ENCODE measurements at places on chromosomes 1 and 21. TPM values are rescaled to one million over a fixed set of nuclear protein-coding genes. Genes with fewer than 3 reads are reported as not detected.

GRCh38 chr1:9362488-9362887 lies 69.8 kb downstream of the SPSB1 start:
- DNase-seq: no peak

DNA sequence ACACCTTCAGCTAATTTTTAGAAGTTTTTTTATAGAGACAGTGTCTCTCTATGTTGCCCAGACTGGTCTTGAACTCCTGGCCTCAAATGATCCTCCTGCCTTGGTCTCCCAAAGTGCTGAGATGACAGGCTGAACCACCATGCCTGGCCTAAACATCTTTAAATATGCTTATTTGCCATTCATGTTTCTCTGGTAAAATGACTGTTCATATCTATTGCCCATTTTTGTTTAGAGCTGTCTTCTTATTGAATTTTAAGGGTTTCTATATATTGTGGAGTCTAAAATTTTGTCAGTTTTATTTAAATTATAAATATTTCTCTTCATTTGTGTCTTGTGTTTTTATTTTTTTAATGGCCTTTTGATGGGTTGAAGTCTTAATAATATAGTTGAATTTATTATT lies 3.0 kb upstream of the PM20D1 start:
- no peak for DNase-seq

DNA sequence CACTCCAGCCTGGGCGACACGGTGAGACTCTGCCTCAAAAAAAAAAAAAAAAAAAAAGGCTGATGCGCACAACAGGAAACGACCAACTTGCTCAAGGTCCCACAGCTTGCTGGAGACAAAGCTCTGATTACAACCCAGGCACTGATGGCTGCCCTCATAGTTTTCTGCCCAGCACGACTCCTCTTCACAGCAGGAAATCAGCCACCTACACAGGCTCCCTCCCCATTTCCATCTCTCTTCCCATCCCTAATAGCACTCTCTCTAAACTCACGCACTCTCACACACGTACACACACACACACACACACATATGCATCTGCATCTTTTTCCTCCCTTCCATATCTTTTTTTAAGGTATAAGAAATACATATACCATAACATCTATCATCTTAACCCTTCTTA lies 153.5 kb upstream of the SOD1 start:
- no peak for DNase-seq

- no peak for DNase-seq
These were observed 1.5 kb downstream of the RPS6KA1 start for GRCh38 chr1:26530895-26531598.

DNA sequence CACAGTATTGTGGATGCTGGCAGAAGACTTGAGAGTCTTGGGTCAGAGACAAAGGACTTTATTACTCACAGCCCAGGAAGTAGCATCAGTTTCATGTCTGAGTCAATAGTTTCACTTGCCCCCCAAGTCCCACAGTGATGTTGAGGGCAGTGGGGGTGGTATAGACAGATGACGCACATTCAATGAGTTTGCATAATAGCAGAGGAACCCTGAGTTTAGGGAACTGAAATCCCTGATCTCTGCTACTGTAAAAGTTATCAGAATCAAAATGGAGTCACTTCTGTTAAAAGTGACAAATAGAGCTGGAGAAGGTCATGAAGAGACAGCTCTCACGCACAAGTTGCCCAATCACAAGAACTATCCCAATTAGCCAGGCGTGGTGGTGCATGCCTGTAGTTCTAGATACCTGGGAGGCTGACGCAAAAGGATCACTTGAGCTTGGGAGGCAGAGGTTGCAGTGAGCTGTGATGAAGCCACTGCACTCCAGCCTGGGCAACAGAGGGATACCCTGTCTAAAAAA lies 11.5 kb upstream of the HCRTR1 start:
- DNase-seq: no peak

- no peak for DNase-seq
These were observed 27.2 kb downstream of the RHEX start for GRCh38 chr1:206080026-206080820.

C1orf141 gene
- not detected for polyA plus RNA-seq

DNA sequence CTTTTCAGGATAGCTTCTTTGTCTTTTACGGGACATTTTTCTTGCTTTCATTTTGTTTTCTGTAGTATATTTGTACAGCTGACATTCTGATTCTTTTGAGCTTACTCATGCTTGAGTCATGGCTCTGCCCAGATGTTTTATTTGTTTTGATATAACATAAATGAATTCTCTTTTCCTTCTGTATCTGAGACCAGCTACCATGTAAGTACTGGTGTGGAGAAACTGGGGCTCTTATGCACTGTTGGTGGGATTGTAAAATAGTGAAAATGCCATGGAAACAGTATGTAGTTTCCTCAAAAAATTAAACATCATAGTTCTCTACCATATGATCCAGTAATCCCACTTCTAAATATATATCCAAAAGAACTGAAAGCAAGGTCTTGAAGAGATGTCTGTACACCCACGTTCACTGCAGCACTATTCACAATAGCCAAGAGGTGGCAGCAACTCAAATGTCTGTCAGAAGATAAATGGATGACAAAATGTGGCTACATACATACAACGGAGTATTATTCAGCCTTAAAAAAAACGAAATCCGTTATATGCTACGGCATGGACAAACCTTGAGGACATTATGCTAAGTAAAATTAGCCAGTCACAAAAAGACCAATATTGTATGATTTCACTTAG lies 61.4 kb downstream of the EIF2B3 start:
- DNase-seq: no peak

DNA sequence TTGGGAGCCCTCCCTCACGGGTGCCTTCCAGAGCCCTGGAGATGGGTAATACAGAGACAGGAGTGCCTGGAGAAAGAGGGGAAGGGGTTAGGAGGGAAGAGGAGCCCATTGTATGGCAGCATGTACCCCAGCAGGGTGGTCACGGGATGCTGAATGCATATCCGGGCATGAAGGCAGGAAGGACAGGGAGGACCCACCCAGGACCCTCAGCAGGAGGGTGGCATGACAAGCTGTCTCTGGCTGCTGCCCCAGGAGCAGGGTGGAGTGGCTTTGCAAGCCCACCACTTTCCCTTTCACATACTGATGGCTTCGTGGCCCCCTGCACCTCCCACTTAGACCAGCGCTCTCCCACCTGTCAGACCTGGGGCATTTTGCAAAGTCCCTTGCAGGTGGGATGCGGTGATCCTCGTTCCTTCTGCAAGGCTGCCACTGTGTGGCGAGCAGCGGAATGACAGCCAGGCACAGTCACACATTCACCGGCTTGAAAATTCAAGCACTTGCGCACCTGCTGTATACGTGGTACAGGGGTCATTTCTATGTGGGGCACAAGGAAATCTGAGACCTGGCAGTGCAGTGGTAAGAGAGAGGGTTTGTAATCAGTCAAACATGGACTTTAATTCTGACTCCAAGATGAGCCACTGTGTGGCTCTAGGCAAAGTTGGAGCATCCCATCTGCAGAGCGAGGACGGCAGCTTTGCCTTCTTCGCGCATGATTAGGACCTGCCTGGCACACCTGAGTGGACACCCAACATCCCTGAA lies 53.2 kb upstream of the TMEM51 start:
- DNase-seq: no peak

PPFIA4 gene
- 2.2 TPM for polyA plus RNA-seq

RGSL1 gene
- not detected for polyA plus RNA-seq

- DNase-seq: no peak
These were observed 159.7 kb downstream of the HIVEP3 start for GRCh38 chr1:41758904-41759548.

IPP gene
- 27.4 TPM for polyA plus RNA-seq

DNA sequence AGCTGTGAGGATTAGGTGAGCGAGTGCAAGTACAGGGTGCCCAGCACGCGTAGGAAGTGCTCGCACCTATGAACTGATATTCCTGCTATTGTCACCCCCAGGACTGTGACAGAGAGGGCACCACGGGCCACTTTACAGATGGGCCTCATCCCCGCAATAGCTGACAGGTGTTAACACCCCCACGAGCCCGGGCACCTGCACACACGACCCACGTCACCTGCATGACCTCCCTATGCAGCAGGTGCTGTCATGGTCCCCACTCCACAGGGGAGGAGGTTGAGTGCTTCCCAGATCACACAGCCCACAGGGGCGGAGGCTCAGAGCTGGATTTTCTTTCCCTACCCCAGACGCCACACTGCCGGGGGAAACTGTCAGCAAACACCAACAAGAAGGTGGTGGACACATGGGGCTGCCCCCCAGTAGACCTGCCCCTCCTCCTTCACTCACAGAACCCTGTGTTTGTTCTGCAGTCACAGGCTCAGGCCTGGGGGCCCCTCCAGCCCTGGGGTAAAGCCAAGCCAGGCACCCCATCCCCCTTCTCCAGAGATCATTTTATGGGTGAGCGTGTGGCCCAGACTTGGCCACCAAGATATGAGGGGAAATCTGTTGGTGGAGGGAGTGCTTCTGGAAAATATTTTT lies 465.5 kb downstream of the MATN1 start:
- DNase-seq: no peak

DNA sequence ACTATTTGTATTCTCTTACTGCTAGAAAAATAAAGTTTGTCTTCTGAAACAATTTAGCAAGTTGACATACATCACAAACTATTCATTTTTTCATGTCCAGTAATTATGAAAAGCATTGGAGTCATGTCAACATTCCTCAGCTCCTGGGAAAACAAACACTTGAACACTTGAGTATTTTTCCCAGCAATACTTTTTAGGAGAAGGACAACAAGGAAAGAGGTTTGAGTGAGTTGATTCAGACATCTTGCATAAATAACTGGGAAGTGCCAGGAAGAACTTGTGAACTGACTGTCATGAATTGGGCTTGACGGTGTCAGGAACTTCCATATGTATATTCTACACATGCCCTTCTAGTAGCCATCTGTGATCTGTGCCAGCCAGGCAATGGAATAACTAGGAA lies 195.6 kb downstream of the HMCN1 start:
- DNase-seq: no peak

- DNase-seq: no peak
These were observed 52.5 kb downstream of the MAN1C1 start for GRCh38 chr1:25668931-25669573.

DNA sequence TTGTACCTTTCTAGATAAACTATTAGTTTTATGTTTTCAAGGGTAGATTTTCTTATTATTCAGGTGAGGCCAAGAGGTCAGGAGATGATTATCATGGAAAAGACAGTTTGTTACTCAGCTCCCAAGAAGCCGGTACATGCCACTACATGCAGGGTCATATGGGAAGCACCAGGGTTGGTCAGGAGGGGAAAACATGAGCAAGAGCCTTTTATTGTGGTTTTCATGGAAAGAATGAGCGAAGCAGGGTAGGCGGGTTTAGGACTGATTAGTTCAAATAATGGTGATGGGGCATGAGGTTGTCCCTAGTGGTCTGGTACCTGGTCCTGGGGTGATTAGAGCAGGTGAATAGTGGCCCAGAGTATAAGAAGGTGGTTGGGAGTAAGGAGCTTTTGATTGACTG lies 189.9 kb downstream of the APP start:
- DNase-seq: no peak

GRCh38 chr1:160446945-160447600 lies 46.7 kb downstream of the VANGL2 start:
- no peak for DNase-seq

- DNase-seq: no peak
These were observed 64.4 kb upstream of the TIAM1 start for GRCh38 chr21:31408301-31409088.

GRCh38 chr1:215807911-215808436 lies 240.9 kb downstream of the KCTD3 start:
- no peak for DNase-seq

DNA sequence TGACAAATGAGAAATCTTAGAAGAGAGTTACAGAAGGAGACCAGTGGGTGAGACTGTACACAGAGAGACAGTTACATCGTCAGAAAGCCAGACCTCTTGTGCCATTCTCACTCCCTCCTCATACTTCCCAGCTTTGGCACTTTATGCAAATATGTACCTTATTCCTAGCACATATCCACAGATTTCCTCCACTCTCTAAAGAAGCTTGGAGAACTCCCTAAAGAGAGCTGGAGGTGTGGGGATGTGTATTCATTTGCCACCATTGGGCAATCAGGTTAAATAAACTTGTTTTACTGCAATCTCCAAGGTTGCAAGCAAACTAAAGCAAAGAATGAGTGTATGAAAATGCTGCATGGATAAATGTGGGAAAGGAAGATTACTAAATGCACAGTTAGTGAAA lies 380.9 kb upstream of the PRMT6 start:
- no peak for DNase-seq

CD1E gene
- not detected for polyA plus RNA-seq

DNA sequence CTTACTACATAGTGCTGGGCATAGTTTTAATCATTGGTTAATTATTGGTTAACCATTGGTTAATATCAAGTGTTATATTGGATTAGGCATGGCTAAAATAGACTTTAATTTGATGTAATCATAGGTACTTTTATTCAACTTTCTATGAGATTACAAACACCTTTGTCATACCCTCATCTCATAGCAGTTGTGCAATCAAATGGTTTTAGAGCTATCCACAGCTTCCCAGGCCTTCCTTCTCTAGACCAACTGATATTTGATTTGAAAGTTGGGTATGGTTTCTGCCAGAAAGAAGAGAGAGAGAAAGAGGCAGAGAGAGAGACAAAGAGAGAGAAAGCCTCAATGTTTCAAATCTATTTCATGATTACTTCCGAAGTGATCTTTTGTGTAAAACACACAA lies 9.6 kb upstream of the RGS1 start:
- no peak for DNase-seq

PAPPA2 gene
- polyA plus RNA-seq: 77.1 TPM

- no peak for DNase-seq
These were observed 3.5 kb downstream of the FUBP1 start for GRCh38 chr1:77975386-77975785.

DNA sequence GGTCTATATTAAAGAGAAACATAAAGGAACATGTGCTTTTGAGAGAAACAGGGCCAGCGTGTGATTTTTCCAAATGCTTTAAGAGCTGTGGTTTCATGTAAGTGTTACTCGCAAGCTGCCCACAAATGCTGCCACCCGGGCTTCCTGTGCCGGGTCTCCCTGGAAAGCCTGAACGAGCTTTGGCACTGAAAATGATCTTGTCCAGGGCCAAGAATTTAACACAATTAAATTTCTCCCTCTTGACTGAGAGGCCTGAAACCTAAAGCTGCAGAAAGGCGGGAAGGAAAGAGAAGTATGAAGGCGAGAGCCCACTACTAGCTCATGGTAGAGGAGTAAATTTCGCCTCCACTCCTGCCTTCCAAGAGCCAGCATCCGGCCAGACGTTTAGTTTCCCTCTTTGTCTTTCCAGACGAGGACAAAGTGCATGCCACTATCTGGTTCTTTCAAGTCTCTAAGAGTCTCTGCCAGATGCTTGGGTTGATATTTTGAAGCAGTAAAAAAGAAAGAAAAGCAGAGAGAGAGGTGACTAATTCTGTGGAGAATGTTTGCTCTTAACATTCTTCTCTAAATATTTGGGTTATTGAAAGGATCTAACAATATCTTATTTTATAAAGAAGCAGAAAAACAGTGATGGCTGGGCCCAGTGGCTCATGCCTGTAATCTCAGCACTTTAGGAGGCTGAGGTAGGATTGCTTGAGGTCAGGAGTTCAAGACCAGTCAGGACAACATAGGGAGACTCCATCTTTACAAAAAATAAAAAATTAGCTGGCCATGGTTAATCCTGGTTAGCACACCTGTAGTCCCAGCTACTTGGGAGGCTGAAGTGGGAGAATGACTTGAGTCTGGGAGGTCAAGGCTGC lies 100.0 kb upstream of the HNRNPU start:
- no peak for DNase-seq

Data from left renal pelvis (tissue), 4 donors.